LNCaP clone FGC (cell line): ENCODE measurements at places on chromosomes 7 and 10.

GRCh38 chr7:16026253-16027020 lies 340.0 kb upstream of the MEOX2 start:
- no peak for DNase-seq

GRCh38 chr7:39898867-39899266 lies 51.2 kb upstream of the CDK13 start:
- DNase-seq: no peak

GRCh38 chr10:35035606-35036005 lies 54.5 kb downstream of the CUL2 start:
- DNase-seq: no peak

- no peak for DNase-seq
Observed at GRCh38 chr10:51649064-51649463, 50.3 kb downstream of the CSTF2T start.

- no peak for DNase-seq
Observed at GRCh38 chr10:110101464-110102144, 93.8 kb downstream of the ADD3 start.

DNA sequence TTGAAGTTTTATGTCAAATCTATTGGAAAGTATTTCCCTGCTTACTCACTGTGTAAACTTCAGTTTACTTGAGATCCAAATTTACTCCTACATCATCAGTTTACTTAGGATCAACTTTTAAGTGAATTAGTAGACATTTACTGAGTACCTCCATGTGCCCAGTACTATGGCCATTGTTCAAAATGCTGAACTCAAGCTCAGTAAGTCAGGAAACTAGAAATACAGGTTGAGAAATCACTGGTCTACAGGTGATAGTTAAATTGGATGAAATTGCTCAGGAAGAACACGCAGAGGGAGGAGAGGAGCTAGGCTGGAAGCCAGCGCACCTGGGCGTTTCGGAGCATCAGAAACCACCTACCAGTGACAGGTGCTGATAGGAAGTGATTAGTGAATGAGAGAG lies 25.5 kb upstream of the EBLN1 start:
- no peak for DNase-seq
